Small intestine (tissue), 16 donors: ENCODE measurements at places on chromosomes 3 and 15.
A peak's percentile ranks its signal among the peaks of the same experiment; 100 is the strongest.

- no peak for DNase-seq
Observed at GRCh38 chr3:10680796-10681195, 135.2 kb upstream of the SLC6A11 start.

DNA sequence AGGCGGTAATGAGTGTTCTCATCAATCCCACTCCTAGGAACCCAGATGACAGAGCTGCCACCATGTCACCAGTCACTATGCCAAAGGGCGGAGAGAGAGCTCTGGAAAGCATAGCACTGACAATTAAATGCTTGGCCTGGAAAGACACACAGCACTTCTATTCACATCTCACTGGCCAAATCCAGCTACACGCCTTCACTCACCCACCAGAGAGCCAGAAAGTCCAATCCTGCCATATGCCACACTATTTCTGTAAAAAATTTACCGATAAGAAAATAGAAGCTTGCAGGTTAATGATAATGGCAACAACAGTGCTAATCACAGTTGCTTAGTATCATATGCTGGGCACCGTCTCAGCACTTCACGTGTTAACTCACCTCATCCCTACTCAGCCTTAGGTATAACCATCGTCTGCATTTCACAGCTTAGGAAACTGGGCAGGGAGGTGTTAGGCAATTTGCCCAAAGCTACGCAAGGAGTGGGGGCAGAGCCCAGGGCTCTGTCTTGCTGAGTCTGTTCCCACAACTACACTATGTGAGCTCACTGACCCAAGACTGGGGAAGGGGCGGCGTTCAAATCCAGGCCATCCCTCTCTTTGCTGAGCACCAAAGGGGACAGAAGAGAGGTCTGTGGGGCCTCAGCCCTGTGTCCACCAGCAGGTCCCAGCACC, 16.5 kb downstream of the KLHL25 start:
- DNase-seq, result no peak

GRCh38 chr3:45118615-45119071, 27.5 kb downstream of the CDCP1 start:
- DNase-seq, result peak; percentile 68

DNA sequence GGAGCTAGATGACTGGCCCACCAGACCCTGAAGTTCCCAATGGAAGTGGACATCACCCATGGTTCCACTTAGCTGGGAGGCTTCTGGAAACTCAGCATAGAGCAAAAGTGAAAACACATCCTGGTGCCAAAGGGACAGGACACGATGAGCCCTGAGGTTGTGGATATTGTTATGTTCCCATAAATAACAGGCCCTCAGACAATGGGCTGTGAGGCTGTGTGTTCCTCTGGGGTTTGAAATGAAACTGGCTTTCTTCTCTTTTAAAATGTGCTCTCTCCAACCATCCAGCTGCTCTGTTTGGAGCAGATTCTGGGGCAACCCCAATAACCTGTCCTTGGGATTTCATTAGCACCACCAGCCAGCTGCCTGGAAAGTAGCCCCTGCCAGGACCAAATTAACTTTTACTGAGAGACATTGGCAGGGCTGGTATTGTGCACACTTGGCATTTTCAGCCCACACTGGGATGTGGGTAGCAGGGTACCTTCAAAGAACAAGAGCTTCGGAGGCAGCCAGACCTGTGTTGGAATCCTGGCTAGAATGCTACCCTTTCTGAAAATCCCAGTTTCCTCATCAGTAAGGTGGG, 97.5 kb downstream of the DNAJB8 start:
- DNase-seq, result no peak

DNA sequence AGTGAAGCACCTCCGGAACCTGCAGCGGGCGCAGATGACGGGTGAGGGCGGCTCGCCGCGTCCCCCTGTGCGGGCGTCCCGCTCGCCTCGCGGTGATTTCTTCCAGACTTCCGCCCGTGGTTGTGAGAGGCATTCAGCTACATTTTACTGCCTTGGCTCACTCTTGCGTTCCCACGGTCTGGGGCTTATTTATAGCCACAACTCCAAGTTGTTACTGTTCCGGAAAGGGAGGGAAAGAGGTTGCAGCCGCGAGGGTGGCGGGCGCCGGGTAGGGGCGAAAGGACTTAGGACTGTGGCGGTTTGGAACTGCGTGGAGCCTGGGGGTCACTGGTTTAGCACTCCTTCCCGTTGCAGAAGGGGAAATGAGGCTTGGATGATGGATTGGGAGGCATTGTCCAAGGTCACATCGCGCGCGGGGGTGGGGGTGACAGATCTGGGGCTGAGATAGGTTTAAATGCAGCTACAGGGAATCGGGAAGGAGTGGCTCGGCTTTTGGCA, 1.1 kb downstream of the HES1 start:
- peak; percentile 70 for DNase-seq

GRCh38 chr3:143120716-143121240, 1.2 kb downstream of the CHST2 start:
- DNase-seq, result peak; percentile 35

GRCh38 chr3:69207031-69207430, 84.6 kb upstream of the LMOD3 start:
- DNase-seq, result no peak

GRCh38 chr3:192907784-192908183, 9.9 kb downstream of the MB21D2 start:
- no peak for DNase-seq

GRCh38 chr3:71868876-71869275, 83.9 kb upstream of the PROK2 start:
- DNase-seq, result no peak
